ENCODE measurements at places on chromosomes 6 and 20.

- DNase-seq, result no peak
Measured at GRCh38 chr6:156060013-156060412, 604.4 kb upstream of the NOX3 start.

DNA sequence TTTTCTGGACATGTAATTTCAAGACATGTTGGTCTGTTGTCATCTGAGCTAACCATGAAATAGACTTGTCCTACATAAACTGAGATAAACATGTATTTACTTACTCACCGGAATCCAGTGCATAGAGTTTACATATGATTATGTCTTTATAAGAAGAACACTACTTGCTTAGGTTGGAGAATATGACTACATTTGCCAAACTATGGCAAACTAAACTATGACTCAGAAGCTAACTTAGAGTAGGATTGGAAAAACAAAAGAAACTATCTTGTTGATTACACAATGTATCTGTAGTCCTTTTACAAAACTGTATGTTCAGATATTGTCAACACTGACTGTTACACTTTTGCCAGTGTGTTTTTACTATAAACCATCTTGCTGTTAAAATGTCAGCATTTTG is 113.3 kb downstream of the CRYBG1 start:
- DNase-seq, result peak; percentile 60

- no peak for DNase-seq
Measured at GRCh38 chr6:154509421-154510143, 903 bp downstream of the CNKSR3 start.

- no peak for DNase-seq
Measured at GRCh38 chr20:62860391-62860923, 1.2 kb downstream of the TCFL5 start.

- no peak for DNase-seq
Measured at GRCh38 chr6:154768280-154768679, 35.1 kb downstream of the SCAF8 start.

DNA sequence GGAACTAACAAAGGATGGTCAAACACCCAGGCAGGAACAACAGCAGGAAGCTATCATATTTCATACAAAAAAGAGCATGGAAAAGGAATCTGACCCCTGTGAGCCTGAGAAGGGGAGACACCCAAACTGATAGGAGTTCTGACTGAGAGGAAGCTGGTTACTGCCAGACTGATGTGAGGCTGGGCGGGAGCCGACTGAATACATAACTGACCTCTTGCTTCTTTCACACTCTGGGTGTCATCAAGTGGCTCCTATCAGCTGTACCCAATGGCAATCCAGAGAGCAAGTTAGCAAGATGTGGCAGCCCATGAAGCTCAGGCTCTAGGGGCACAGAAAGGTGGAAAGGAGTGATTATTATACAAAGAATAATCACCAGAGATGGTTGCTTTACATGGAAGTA is 795.1 kb upstream of the HS3ST5 start:
- DNase-seq, result no peak

DNA sequence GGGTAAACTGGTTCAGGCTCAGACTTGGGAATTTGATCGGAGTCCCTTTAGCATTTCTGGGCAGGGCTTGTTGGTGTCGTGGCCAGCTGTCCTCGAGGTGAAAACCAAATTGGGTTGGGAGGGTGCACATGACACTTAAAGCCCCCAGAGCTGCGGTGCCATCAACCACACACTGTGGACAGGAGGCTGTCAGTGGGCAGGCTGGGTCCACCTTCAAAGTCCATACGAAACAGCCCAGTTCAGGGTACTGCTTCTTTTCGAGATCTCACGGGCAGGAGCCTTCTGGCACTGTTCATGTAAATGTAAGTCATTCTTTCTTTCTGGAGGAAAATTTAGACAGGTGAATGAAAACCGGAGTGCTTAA is 7.0 kb downstream of the SYNJ2 start:
- no peak for DNase-seq
